ENCODE measurements at places on chromosomes 12 and 14.

- no peak for DNase-seq
These were observed 31.1 kb downstream of the FRS2 start for GRCh38 chr12:69501154-69501895.

- peak; percentile 44 for DNase-seq
These were observed 16.4 kb downstream of the ACVRL1 start for GRCh38 chr12:51923506-51924365.

DNA sequence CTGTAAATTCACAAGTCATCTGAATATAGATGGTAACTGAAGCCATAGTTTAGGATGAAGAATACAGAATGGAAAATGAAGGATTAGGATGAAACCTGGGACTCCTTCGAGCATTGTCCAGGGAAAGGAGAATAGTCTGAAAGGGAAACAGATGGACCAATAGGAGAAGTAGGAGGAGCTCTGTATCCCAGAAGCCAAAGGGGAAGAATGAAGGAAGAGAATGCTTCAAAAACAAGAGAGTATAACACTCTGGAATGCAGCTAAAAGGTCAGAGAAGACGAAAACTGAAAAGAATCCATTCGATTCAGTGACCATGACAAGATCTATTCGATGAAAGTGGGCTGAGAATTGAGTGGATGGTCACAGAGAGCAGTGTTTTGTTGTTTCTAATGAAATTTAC, 1.0 kb downstream of the GMFB start:
- DNase-seq: no peak

- DNase-seq: no peak
These were observed 3.7 kb upstream of the CISTR start for GRCh38 chr12:53755451-53755891.

GRCh38 chr12:54270345-54270744, 9.6 kb downstream of the CBX5 start:
- no peak for DNase-seq

- no peak for DNase-seq
These were observed 206.3 kb downstream of the ACSS3 start for GRCh38 chr12:81284137-81284536.

DNA sequence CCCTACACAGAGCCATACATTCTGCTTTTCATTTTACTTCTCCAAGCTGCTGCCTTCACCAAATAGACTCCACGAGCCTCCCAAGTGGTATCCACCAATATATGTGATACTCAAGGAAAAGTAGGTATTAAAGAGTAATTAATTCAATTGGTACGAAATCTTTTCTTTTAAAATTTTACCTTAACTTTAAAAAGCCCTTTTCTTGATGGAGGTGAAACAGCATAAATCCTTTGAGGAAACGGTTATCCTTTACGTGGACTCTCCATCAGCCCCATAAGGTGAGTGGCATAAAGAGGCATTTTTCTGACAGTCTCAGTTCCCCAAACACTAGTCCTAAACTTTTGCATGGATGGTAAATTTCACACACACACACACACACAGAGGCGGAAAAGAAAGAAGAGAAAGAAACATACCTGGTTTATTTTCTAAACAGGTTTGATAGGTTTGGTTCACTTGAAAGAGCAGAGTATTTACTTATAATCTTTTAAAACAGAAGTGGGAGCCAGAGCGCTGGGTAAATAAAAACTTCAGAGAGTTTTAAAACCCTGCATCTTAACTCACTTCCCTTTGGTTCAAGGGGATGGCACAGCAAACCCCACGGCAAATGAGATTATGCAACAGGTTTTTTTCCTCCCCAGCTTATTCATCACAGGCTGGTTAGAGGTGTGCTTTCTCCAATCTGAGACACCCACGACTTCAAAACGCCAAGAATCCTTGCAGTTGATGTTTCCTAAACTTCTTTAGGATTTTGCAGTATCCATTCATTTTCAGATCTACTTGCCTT, 1.9 kb downstream of the DUSP16 start:
- DNase-seq: no peak

DNA sequence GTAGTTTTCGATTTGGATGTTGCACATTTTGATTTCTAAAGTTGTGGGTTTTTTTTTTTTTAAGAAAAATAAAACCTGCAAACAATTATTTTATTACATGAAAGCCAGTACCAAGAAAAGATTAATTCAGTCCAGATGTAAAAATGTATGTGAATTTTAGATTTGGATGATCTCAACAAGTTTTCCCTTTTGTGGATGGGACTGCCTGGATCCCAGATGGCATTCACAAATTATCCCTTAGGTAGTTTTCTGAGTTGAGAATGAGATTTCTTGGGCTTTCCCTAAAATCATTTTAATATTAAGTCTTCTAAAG, 2.8 kb downstream of the FRMD6 start:
- no peak for DNase-seq

DNA sequence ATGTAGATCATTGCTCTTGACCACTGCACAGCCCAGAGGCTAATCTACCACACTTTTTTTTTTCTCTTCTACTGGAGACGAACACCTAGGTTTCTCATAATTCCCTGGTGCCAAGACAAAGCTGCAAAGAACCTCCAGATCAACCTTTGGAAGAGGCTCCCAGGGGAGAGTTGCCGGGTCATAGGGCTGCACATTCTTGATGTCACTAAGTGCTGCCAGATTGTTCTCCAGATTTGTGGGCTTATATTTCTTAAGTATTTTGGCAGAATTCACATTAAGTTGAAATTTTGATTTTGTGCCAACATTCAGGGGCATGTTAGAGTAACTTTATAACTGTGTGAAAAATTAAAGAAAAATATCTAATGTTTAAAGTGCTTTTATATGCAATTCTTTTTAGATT, 13.5 kb upstream of the PDZRN4 start:
- DNase-seq: no peak

GRCh38 chr14:100580316-100581227, 6.6 kb downstream of the BEGAIN start:
- DNase-seq: no peak

DNA sequence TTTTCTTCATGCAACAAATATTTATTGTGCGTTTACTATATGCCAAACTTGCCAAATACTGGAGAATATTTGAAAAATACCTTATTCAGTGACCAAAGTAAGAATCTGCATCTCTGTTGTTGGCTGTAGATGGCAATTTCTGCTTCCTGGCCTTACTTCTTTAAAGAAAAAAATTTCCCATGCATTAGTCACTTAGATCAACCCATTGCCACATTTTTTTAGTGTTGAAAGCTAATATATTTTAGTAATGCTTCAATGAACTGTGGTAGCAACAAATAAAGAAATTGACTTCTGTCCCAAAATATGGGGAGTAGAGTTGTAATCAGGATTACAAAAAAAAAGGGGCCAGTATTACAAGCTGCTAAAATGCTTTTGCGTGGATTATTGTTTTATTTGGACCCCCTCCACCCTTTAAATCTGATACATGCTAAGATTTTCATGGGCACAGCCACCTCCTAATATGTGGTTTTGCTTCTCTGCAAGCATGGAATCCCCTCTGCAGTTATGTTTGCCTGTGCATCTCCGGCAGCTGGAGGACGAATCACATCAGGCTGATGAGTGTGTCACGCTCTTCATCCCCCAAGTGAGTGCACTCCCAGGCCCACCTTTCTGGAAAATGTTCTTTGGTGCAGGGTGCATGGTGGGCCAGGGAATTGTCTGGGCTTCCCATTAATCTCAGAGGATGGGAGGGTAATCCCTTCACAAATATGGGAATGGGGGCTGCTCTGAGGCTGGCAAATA, 38.1 kb upstream of the PTCSC3 start:
- no peak for DNase-seq

DNA sequence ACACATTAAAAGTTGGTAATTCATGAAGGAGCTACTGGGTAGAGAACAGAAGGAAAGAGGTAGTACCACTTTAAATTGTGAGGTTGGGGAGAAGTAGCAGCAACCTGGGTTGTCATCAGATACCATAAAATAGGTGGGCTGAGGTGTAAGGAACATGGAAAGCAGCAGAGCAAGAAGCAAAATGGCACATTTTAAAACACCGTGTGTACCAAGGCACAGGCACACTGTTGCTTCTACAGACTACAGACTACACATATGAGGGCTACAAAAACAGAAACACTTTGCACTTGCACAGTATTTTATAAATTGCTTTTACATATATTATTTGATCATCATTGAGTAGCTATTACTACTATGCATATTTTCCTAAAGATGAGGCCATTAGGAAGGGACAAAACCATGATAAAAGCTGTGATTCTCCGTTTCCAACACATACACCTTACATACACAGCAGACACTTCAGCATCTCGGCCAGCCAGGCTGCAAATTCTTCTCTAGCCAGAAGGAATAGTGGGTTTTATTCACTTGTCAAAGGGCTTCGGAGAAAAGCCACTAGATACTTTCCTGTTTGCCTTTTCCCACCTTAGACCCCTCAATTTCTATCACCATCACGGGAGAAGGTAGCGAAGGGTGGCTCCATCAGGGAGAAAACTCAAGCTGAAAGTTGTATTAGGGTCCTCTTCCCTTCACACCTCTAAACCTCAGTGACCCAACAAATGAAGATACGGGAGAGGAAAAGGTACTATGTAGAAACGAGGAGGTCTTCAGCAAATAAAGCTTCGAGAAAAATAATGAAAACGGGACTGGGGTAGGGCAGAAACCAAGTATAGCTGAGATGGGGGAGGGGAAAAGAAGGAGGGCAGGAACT, 1.6 kb downstream of the PYM1 start:
- no peak for DNase-seq

GRCh38 chr12:109783135-109783964, 49.8 kb downstream of the TRPV4 start:
- no peak for DNase-seq

GRCh38 chr12:127613056-127613455, 653.9 kb upstream of the TMEM132C start:
- no peak for DNase-seq

DNA sequence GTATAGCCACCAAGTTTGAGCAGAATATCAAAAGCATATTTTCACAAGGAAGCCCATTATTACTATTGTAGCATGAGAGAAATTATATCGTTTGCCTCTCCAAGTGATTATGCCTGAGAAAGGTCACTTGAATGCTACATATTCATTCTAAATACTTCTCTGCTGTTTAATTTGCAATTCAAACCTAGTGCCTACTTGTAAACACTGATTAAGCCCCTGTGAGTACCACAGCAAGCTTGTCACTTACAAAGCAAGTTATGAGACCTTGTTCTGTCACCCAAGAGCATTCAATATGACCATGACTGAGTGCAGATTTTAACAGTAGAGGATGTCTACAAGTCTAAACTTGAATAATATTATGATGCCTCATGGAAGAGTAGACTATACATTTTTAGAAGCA, 124.7 kb upstream of the SSTR1 start:
- no peak for DNase-seq

DNA sequence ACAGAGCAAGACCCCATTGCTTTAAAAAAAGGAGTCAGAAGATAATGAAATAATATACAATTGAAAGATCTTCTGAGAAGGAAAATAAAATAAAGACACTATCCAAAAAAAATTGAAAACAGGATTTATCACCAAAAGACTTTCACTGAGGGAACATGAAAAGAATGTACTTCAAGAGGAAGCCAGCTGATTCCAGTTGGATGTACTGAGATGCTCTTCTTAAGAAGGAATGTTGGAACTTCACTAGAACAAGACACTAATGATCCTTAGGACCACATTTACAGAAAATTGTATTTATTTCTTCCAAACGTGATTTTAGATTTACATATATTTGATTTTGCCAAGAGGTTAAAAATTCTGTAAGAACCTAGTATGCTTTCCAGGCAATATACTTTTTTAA, 65.6 kb upstream of the CNOT2 start:
- no peak for DNase-seq

- DNase-seq: no peak
These were observed 19.1 kb downstream of the TMTC2 start for GRCh38 chr12:82705774-82706173.

- DNase-seq: no peak
These were observed 80.4 kb downstream of the DUSP16 start for GRCh38 chr12:12482150-12482761.

DNA sequence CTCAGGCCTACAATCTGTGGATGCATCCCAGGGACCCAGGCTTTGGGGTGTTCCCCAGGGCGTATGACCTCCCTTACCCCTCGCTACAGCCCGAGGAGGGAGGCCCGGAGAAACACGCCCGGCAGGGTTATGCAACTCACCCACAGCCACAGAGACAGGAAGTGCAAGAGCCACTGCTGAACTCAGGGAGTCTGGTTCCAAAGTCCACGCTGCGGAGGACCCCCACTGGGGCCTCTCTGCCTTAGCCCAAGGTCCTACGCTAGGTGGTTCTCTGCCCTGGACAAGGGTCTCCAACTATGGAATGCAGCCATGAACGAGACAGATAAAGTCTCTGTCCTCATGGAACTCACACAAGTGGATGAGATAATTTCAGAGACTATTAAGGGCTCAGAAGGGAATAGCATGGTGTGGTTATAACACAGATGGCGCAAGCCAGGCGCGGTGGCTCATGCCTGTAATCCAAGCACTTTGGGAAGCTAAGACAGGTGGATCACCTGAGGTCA, 11.3 kb downstream of the SCARB1 start:
- DNase-seq: no peak

GRCh38 chr12:116598311-116599284, 39.4 kb downstream of the MAP1LC3B2 start:
- DNase-seq: no peak

DNA sequence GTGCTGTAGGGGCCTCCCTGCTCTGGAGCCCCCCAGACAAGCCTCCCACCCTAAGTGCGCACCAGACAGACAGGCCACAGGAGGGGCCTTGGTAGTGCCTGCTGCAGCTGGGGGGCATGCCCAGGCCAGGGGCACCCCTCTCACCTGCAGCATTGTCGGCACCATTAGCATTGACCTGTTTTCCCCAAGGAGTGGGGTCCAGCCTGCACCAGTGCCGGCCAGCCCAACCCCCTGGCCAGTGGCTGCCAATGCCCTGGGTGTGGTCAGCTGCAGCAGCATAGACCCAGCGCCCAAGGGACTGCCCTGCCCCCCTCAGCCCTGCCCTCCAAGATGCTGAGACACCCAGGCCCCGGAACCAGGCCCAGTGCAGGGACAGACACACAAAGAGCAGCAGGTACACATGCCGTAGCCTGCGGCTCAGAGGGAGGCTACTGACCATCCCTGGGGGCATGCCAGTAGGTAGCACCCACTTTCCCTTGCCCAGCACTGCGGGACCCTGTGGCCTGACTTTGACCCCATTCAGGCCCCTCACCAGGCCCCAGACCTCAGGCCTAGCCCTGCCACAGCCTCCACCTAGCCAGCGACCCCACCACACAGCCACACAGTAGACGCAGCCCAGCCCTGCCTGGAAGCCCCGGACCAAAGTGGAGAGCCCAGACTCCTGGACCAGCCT, 1.0 kb downstream of the AHNAK2 start:
- DNase-seq: no peak

GRCh38 chr12:20398686-20399085, 30.3 kb downstream of the PDE3A start:
- DNase-seq: no peak

GRCh38 chr12:47032644-47033043, 46.8 kb upstream of the PCED1B start:
- no peak for DNase-seq

All from stimulated activated naive B cell treated with anti-CD40 and anti-IgM and Interleukin-4, amounts not matched to agents 10 μg/mL and 1 μg/mL and 100 μg/mL, for 72 hours (primary cell).